ENCODE measurements at places on chromosomes 3 and 15. TPM values are rescaled to one million over a fixed set of nuclear protein-coding genes. Genes with fewer than 3 reads are reported as not detected.

Gene KLHDC8B
- polyA plus RNA-seq: 41.6 TPM

Gene GOLGA8J
- polyA plus RNA-seq: 2.5 TPM

Gene GP9
- 2.1 TPM for polyA plus RNA-seq

Gene VEPH1
- polyA plus RNA-seq: 30.4 TPM

DNA sequence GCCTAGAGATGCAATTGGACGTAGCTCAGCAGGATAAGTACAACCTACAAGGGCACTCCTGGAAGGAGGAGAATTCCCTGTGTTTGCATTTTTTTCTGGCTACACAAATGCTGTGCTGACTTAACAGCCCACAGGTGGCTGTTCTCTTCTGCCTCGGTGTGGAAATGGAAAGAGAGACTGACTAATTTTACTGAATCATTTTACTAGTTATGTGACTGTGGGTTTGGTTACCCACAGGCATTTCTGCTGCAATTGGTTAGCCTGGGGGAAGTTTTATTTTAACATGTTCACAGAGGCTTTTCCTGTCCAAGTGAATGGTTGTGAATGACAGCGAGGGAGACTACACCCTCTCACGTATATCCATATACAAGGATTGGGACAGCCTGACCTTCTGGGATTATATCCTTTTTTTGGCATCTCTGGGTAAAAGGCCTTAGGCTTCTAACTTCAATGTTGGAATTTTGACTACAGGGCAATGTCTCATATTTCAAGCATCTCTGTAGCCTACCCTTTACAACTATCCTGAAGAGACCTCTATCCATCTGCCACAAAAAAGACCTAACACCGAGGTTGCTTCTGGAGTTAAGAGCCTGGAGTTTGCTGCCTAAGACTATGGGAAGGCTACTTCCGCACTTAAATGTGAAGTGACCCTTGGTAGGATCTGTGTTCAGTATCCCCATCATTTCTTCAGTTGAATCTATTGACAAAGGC is 67.2 kb upstream of the TP63 start:
- DNase-seq: no peak

- DNase-seq: no peak
Measured at GRCh38 chr3:122516846-122517360, 2.2 kb upstream of the KPNA1 start.

Measured in left lung (tissue), 14 donors.